ENCODE measurements at places on chromosomes 2 and 18.

DNA sequence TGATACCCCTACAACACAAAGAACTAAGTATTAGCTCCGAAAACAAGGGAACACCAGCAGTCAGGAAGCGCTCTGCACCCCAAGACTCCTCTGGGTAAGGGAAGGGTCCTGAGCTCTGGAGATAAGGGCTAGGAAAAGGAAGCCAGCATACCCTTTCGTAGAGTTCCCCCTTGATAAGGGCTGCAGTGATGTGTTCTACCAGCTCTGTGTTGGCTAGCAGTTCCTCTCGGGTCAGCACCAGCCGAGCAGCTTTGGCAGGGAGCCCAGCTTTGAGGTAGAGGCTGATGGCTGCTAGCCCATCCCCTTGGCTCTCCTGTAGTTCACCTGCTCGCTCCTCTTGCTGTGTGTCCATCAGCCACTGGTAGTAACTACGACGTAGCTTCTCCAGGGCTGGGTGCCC lies 18.9 kb downstream of the KRTCAP3 start:
- DNase-seq, result no peak

DNA sequence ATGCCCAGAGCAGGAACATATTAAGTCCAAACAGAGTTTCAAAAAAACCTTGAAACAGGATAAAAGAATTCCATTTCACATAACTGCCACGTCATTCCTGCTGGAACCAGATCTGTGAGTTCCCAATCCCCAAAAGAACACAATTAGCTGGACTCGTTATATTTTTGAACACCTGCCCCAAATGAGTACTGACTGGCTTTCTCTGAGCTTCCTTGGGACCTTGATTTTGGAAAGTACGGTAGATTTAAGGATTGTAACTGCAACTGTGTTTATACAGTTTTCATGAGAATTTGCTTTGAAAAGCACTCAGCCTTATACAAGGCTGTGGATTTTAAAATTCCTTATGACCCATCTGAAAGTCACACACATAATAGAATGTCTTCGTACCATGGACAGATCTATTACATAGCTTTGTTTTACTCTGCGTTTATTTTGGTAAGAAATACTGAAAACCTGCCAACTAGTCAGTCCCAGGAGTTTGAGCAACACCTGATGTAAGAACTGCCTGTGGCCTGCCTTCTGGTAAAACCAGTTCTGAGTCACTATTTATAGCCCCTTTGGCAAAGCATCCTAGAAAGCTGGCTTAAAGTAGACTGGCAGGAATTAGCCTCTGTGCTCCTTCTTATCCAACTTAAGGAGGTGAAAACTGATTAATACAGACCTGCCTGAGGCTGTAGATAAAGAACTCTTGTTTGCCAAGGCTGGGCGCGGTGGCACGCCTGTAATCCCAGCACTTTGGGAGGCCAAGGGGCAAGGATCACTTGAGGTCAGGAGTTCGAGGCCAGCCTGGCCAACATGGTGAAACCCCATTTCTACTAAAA lies 48.1 kb downstream of the MERTK start:
- peak; percentile 58 for DNase-seq

DNA sequence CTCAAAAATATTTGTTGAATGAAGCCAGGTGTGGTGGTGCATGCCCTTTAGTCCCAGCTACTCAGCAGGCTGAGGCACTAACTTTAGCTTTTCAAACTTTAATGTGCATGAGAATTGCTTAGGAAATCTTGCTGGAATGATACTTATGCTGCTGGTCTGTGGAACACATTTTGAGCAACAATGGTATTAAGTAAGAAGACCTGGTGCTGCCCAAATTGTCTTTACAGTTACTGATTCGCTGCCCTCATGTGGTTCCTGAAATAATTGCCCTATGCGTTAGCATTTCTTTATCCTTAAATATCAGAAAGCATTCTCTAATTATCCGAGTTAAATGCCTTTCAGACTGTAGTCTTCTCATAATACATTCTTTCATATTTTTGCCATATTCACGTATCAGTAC lies 76.0 kb upstream of the SESTD1 start:
- DNase-seq, result no peak

DNA sequence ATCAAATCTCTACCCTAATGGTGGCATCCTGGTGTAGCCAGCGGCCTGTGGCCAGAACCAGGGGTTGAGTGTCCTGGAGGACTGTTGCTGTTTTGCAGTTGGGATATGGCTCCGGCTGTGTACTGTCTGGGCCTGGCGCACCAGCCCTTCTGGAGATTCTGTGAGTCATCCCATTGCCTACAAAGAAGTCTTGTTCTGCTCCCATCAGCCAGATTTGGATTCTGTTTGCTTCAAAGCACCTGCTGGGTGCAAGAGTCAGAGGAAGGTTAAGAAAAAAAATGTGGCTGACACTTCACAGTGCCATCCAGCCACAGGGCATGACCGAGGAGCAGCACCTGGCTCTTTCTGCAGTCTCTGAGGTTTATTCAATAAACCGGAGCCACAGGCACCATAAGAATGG lies 41.0 kb upstream of the ASAP2 start:
- no peak for DNase-seq

DNA sequence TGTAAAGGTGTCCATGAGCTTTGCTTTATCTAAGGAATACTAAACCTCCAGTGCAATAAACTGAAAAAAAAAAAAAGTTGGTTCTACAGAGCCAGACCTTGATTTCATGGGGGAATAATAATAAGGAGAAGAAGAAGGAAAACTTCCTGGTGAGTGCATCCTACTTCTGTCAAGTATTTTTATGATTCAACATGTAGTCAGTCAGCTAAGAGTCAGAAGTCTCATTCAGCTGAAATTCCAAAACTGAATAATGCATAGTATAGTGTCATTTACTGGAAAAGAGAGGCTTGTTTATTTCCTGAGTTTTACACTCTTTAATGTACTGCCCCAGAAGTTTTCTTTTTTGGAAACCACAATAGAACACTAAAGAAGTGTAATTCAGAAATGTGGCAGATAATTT lies 77.8 kb upstream of the TACR1 start:
- peak; percentile 37 for DNase-seq

DNA sequence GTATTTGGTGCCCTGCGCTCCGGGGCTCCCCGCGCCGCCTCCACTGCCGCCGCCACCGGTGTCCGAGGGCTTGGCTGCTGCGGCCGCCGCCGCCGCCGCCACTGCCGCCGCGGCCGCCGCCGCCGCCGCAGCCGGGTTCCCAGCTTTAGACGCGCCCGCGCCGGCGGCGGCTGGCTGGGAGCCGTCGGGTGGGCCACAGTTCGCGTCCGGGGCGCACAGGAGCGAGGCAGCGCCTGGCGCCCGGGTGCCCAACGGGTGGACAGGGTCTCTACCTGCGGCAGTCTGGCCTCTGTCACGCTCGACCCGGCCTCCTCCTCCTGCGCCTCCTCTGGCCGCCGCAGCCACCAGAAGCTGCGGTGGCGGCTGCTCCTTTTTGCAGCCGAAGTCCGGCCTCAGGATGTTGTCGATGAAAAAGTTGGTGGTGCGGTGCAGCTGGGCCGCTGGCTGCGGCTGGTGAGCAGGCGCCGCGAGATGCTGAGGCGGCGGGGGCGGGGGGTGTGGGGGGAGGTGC lies 951 bp downstream of the EN1 start:
- DNase-seq, result no peak

DNA sequence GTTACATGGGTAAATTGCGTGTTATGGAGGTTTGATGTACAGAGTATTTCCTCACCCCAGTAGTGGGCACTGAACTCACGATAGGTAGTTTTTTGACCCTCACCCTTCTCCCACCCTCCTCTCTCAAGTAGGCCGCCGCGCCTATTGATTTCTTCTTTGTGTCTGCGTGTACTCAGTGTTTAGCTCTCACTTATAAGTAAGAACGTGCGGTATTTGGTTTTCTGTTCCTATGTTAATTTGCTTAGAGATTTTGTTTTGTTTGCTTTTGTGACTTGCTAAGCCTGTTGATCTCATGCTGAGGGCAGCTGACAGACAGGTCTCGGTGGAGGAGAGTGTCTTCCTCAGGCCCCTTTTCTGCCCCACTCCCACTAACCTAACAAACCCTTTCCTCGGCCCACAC lies 36.2 kb downstream of the ACOXL start:
- DNase-seq, result no peak

- DNase-seq, result no peak
Observed at GRCh38 chr18:41587976-41588375, 367.1 kb upstream of the PIK3C3 start.

DNA sequence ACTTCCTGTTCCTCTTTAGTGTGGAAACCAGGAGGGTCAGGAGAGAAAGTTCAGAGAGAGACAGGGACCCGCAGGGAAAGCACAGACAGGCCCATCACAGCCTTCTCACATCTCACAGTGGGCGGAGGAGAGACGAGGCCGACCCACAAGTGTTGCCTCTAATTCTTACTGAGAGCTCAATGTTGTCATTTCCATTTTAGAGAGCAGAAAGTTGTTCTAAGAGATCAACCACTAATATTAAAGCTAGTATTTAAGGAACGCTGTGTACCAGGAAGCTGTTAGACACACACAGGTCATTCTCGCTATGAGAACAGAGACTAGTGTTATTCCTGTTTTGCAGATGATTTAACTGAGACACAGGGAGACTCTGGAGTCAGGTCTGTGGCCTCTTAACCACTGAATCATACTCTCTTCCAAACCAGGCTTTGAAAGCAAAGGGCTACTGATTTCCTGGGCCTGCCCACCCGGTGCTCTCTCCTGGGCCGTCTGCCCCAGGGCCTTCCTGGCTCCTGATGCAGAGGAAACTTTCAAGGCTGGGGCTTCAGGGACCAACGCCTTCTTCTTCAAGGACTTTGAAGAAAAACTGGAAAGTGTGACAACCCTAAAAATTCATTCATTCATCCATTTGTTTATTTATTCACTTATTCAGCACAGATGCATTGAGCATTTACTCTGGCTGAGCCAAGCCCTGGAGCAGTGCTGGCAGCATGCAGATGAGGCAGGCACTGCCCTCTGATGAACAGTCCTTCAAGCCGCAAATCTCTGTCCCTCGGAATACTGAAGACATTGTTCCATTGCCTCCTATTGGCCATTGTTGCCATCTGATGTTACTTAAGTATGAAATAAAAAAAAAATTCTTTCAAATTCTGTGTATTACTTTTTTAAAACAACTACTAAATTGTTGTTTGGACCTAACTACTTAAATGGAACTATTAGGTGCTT lies 37.2 kb upstream of the BIN1 start:
- DNase-seq, result no peak

DNA sequence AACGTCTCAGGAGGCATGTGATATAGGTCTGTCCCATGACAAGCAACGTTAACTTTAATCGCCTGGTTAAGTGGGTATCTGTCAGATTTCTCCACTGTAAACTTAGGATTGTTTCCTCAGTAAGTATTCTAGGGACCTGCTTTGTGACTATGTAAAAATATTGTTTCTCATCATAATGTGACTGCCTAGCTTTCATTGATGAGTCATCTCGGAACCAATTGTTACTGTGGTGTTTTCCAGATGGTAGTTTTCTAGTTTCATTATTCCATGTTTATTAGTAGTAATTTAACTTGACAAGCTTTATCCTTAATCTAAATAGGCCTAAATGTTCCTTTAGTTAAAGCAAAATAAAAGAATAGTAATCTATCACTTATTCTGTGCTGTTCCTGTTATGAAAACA lies 28.2 kb upstream of the GATA6 start:
- no peak for DNase-seq

GRCh38 chr18:13051159-13051558 lies 60.0 kb downstream of the CEP192 start:
- DNase-seq, result no peak

DNA sequence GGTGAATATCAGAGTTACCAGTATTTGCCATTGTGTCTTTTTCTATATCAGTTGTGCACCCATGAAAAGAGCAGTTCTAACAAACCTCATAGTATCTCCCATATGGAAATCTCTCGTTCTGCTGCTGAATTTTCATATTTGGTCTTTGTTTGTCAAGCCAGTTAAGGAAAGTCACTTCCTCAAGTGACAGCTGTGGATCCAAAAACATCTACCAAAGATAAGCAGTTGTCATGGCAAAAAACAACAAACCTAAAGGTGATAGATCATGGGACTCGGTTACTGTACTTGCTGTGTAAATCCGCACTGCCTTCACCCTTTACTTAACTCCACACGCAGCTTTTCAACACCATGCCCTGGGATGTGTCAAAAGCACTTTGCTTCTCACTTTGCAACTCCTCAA lies 17.3 kb downstream of the BMP10 start:
- DNase-seq, result no peak

- no peak for DNase-seq
Observed at GRCh38 chr2:99545604-99546003, 55.8 kb upstream of the REV1 start.

- peak; percentile 68 for DNase-seq
Observed at GRCh38 chr2:42906557-42907411, 114.4 kb upstream of the HAAO start.

DNA sequence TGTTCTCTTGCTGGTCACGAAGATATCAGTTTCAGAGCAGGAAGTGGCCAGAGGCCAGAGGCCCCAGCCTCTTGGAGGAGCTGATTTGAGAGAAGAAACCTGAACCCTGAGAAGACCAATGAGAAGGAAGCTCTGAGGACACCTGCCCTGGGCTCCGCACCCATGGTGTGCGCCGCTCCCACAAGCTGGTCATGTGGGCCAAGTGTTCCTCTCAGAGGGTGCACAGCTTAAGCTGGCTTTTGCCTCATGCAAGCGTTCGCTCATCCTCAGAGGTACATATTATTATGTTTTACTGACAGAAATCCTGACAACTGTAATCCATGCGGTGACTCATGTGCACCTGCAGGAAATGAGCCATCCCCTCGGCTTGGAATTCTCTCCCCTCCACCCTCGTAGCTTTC lies 316.1 kb upstream of the MYT1L start:
- DNase-seq, result no peak

DNA sequence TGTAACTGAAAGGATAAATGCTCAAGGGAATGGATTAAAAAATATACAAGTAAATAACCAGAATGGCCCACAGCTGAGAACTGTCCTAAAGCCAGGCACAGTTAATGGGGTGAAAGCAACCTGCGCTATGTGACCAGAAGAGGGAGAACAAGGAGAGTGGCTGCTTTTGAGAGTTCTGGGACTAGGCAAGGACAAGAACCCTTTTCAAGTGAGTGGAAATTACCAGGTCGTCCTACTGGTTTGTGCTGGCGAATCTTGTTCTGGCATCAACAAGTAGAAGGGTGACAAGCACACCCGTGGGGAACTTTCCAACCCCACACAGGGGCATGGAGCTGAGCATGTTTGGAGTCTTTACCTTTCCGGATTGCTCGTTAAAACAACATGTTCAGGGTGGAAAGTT lies 82.8 kb downstream of the TMEM17 start:
- DNase-seq, result peak; percentile 4

Measured in GM04503 (cell line).